ENCODE measurements at places on chromosomes 6 and 20. TPM values are rescaled to one million over a fixed set of nuclear protein-coding genes. Genes with fewer than 3 reads are reported as not detected.

Gene OR2H2
- total RNA-seq, result not detected

Gene HSPA12B
- total RNA-seq, result 21.2 TPM

Gene KLC4
- 35.0 TPM for total RNA-seq

Gene NR2E1
- total RNA-seq, result not detected

DNA sequence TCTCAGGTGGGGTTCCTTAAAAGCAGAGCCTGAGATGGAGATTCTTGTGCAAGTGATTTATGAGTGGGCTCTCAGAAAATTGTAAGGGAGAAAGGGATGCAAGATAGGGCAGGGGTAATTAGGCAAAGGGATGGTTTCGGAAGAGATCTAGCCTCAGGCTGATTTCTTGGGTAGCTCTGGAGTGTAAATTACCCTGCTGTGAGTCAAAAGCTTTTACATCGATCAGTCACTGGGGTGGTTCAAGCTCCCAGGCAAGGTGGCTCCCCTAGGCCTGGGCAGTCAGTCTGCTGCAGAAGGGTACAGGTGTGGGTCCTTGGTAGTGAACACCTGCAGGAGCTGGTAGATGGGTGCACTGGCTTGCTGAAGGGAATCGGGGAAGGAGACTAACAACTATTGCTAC is 11.1 kb upstream of the PM20D2 start:
- DNase-seq, result no peak
- no peaks in the 10 kb centered on the region for H3K27me3 ChIP-seq
- no peaks in the 10 kb centered on the region for H3K4me1 ChIP-seq
- no peak overlapping the region for H3K4me3 ChIP-seq
- H3K36me3 ChIP-seq, result no peaks in the 10 kb centered on the region

DNA sequence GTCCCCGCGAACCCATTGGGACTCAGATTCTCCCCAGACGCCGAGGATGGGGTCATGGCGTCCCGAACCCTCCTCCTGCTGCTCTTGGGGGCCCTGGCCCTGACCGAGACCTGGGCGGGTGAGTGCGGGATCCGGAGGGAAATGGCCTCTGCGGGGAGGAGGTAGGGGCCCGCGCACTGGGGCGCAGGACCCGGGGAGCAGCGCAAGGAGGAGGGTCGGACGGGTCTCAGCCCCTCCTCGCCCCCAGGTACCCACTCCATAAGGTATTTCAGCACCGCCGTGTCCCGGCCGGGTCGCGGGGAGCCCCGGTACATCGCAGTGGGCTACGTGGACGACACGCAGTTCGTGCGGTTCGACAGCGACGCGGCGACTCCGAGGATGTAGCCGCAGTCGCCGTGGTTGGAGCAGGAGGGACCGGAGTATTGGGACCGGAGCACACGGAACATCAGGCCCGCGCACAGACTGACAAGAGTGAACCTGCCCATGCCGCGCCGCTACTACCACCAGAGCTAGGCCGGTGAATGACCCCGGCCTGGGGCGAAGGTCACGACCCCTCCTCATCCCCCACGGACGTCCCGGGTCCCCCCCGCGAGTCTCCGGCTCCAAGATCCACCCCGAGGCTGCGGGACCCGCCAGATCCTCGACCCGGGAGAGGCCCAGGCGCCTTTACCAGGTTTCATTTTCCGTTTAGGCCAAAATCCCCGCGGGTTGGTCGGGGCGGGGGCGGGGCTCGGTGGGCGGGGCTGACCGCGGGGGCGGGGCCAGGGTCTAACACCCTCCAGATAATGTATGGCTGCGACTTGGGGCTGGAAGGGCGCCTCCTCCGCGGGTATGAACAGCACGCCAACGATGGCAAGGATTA is 15.7 kb upstream of the HLA-A start:
- H3K4me3 ChIP-seq, result peak overlapping the region; percentile 38
- no peaks in the 10 kb centered on the region for H3K36me3 ChIP-seq
- H3K27ac ChIP-seq, result no peak overlapping the region
- H3K4me1 ChIP-seq, result no peaks in the 10 kb centered on the region
- DNase-seq, result peak; percentile 91
- H3K27me3 ChIP-seq, result no peaks in the 10 kb centered on the region

- H3K4me3 ChIP-seq, result no peak overlapping the region
- no peak overlapping the region for H3K27ac ChIP-seq
- no peaks in the 10 kb centered on the region for H3K4me1 ChIP-seq
- DNase-seq, result no peak
- H3K27me3 ChIP-seq, result no peaks in the 10 kb centered on the region
- H3K36me3 ChIP-seq, result no peaks in the 10 kb centered on the region
Observed at GRCh38 chr20:4811661-4812181, 90.0 kb downstream of the PRND start.

GRCh38 chr6:73713426-73714147 is 17.6 kb downstream of the CD109 start:
- DNase-seq, result no peak
- no peak overlapping the region for H3K4me3 ChIP-seq
- no peaks in the 10 kb centered on the region for H3K36me3 ChIP-seq
